ENCODE measurements at places on chromosomes 5 and 9.

- DNase-seq = no peak
Measured at GRCh38 chr5:129118405-129118804, 23.9 kb downstream of the ISOC1 start.

DNA sequence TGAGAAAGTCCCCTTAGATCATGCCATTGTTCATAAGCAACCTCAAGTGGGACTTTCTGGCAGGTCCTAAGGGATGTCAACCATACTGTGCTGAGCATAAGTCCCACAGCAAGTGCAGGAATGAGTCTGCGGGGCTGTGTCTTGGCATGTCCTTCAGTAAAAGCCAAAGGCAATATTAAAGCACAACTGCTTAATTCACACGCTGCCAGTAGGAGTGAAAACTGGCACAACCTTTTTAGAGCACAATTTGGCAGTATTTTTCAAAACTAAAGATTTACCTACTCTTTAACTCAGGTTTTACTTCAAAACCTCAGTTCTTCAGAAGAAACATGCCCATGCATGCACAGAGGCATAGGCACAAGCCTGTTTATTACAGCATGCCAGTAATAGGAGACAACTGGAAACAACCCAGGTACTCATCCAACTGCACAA is 24.4 kb upstream of the SMAD5 start:
- no peak for DNase-seq

- DNase-seq = no peak
Measured at GRCh38 chr5:98570010-98570409, 203.5 kb upstream of the RGMB start.

GRCh38 chr5:169158764-169159163 is 142.2 kb downstream of the SLIT3 start:
- no peak for DNase-seq

DNA sequence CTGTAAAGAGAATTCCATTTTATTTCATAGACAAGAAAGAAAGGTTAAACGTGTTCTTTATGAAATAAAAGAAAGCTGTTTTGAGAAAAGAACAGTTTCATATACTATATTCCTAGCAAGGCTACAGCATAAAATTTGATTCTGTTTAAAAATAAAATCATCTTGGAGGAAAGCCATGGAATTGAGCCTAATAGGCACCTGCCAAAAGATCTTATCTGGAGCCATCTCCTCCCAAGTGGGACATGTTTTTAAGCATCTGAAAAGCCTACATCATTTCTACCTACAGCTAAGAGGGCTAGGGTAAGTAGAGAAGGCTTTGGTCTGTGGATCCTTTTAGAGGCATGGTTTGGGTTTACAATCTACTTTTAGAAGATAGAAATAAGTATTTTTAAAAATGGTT is 89.3 kb downstream of the GAS1 start:
- DNase-seq = no peak

DNA sequence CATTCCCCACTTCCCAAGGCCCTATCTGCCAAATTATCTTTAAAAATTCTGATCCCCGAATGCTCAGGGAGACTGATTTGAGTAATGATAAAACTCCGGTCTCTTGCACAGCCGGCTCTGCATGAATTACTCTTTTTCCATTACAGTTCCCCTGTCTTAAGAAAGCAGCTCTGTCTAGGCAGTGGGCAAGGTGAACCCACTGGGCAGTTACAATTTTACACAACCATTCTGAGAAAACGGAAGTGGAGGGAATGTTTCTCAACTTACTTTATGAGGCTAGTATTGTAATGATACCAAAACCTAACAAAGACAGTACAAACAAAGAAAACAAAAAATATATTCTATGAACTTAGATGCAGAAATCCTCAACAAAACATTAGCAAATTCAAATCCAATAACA is 100.0 kb downstream of the MCTP1 start:
- no peak for DNase-seq

DNA sequence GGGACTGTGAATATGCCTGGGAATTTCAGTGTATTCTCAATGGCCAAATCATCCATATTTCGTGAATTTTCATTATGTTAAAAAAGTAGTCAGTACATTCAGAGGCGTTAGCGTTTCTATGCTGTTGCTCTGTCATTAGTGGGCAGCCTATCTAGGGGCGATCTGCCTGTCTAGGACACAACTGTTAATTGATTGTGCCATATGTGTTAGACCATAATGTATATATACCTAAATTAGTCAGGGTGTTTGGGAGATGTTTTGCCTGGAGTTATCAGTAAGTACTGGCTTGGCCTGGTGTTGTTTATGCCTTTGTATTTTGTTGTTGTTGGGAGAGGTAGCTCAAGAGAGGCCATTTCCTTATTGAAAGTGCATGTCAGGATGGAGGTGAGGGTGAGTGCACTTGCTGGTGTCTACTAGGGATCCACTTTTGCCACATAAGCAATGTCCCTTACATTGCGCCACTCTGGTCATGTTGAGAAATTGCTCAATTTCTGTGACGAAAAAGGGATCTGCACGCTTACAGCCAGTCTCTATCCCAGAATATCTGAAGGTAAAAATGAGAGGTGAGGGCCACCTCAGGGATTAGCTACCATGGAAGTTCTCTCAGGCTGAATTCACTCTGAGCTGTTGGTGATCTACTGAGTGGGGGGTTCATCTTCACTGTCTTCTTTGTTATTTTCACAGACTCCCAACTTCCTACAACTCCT is 123.3 kb downstream of the ST8SIA4 start:
- no peak for DNase-seq

DNA sequence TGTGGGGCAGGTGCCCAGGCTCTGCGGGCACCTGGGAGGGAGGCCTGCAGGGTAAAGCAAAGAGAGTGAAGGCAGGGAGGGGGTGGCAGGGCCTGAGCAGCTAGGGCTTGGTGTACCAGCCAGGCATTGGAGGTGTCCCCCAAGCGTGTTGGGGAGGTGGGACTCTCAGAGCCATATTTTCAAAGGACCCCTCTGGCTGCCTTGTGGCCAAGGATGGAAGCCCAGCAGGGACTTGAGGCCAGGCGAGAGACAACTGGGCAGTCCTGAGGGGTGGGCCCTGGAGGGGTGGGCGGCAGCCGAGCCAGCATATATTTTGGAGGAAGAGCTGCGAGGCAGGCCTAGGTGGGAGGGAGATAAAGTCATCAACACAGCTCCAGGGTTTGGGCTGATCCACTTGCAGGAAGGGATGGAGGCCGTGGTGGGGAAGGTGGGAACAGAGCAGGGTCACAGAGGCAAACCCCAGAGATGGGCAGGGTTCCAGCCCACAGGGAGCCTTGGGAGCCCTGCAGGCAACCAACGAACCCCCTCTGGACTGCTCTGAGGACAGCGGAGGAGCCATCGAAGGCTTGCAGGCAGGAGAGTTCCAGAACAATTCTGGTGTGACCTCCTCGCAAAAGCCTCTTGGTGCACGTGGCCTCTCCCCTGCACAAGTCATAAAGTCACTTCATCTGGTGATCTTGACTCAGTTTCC is 35.7 kb downstream of the DUSP1 start:
- DNase-seq = no peak

- no peak for DNase-seq
Measured at GRCh38 chr9:110303133-110303532, 34.5 kb downstream of the TXNDC8 start.

GRCh38 chr5:172959824-172960799 is 888 bp downstream of the RPL26L1 start:
- DNase-seq = no peak

GRCh38 chr5:65722575-65723403 is 784 bp downstream of the NLN start:
- peak; percentile 75 for DNase-seq

GRCh38 chr5:157148734-157149615 is 6.3 kb upstream of the MED7 start:
- peak; percentile 63 for DNase-seq

DNA sequence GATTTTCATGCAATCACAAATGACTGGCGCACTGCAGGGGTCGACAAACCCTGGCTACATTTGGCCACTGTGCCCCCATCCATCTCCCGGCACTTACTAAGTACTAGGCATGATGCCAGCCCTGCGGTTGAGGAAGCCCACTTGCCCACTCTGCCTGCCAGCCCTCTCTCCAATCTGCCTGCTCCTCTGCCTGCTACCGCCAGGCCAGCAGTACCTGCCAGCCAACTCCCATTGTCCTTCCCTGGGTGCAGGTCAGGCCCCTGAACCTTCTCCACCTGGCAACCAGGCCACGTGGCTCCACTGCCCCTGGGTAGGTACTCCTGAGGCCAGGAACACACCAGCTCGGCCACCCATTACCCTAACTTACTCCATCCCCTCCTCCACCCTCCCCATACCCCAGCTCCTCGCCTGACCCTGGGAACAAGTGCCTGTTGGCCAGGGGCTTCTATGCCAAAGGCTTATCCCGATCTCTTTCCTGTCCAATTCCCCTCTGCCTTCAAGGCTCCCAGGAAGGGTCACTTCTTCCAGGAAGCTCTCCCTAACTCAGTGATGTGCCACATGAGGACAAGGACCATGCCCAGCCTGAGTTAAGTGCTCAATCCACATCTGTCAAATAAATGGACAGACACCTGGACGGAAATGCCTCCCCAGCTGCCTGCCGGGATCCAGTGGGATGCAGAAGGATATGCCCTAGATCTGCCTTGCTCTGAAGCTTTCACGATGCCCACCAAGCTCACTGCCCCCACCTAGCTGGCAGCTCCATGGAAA is 6.6 kb downstream of the EEIG1 start:
- DNase-seq = no peak

DNA sequence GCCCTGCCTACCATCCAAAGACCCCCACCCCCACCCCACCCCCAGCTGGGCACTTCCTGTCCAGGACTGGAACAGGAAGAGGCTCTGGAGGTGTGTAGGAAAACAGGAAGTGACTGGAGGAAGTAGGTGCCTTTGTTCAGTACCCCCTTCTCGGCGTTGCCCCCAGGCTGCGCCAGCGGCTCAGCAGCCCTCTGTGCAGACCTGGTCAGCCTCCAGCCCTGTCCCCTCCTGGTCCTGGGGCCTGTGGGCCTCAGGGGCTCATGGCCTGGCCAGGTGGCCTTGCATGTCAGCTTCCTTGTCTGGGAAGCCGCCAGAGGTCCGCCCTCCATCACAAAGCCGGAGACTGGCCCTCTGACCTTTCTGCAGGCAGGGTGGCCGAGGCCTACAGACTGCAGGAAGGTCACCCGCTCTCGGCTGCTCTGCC is 26.0 kb downstream of the FLT4 start:
- no peak for DNase-seq

DNA sequence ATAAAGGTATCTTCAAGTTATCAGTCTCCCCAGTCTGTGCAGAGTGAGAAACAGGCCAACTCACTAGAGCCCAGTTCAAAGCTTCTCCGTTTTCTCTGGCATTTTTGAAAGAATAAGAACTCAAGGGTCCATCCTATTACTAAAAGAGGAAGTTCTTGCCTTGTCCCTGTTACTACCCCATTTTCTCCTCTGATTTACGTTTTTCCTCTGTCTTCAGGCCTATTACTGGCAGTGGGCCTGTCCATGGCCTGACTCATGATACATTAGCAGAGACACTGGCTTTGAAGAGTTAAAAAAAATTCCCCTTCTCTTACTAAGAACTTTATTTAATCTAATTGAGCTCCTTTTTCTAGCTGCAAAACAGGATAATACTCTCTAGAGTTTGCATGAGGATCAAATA is 624.0 kb upstream of the KLF4 start:
- peak; percentile 53 for DNase-seq

DNA sequence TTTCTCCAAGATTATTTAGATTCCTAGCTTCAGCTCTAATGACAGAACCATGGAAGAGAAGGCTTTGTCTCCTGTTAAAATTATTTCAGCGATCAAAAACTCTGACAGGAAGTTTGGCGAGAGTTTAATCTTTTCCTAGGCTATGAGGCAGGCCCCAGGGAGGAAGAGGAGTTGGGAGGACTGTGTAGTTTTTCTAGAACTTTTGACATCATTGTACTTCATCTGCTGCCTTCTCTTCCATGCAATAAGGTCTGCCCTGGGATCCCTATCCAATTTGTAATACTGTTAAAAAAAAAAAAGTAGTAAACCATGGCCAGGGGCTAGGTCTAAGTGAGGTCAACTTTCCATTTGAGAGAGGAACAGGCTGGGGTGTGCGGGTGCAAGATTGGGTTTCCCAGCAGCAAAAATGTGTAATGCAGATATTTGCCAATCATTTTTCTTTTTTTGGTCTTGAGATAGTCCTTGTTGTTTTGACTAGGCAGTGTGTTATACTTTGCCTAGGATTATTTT is 261.9 kb upstream of the ANKH start:
- no peak for DNase-seq

GRCh38 chr9:113711251-113711650 is 164.9 kb upstream of the ZNF618 start:
- DNase-seq = no peak

DNA sequence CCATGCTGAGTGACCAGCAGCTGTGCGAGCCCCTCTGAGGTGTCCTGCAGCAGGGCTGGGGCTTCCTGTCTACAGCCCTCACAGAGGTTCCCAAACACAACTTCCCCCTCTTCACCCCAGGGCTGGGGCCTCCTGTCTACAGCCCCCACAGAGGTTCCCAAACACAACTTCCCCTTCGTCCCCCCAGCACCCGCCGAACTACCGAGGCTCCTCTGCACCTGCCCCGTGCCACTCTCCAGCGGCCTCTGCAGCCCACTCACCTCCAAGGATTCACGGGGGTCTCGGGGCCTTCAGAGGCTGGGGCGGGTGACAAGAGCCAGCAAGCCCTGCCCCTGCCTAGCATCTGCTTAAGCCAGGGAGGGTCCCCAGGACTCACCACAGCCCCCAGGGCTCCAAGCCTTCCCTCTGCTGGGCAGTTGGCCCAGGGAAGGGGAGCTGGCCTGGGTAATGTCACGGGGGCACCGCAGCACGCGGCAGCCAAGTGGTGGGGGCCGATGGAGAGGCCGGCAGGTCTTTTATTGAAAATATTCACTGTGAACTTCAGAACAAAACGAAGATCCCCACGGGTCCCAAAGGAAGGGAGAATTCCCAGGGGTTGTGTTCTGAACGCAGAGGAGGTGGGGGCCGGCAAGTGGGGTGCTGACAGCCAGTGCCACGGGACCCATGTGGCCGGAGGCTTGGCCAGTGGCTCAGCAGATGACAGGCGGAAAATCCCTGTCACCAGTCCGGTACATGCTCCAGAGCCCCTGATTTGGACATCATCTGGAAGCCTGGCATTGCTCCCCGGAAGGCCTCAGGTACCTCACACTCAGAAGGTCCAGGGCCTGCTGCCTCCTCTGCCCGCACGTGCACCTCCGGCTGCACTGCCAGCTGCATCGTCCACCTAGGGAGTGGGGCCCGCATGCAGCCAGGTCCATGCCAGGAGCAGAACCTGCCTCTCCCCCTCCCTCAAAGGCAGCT is 125.3 kb downstream of the ADAMTS2 start:
- peak; percentile 29 for DNase-seq

DNA sequence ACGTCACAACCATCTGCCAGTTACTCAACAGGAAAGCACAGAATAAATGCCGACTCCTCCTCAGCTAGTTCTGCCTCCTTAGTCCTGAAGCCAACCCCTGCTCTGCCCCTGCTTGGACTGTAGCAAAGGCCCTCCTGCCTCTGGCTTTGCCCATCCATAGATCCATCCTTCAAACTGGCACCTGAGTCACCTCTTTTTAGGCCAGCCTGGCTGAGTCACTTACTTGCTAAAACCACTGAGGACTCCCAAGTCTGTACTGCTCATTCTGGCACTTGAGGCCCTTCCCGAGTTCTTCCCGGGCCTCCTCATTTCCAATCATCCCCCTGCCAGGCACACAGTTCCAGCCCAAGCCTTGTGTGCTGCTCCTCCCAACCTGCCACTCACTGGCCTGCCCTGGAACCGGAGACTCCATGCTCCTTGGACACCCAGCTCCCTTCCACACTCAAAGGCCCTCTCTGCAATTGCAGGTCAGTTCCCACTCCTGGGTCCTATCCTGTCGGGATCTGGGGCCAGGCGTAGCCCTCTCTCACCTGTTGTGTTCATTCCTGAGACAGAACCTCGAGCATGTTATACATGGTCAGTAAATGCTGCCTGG is 220.1 kb downstream of the DAB2IP start:
- no peak for DNase-seq
